RCC 7860 (cell line): ENCODE measurements at places on chromosomes 5 and 9.

GRCh38 chr9:94111446-94111845 is 27.2 kb downstream of the PTPDC1 start:
- no peak for DNase-seq

- DNase-seq, result peak; percentile 10
Measured at GRCh38 chr9:71758785-71759184, 9.5 kb downstream of the CEMIP2 start.

DNA sequence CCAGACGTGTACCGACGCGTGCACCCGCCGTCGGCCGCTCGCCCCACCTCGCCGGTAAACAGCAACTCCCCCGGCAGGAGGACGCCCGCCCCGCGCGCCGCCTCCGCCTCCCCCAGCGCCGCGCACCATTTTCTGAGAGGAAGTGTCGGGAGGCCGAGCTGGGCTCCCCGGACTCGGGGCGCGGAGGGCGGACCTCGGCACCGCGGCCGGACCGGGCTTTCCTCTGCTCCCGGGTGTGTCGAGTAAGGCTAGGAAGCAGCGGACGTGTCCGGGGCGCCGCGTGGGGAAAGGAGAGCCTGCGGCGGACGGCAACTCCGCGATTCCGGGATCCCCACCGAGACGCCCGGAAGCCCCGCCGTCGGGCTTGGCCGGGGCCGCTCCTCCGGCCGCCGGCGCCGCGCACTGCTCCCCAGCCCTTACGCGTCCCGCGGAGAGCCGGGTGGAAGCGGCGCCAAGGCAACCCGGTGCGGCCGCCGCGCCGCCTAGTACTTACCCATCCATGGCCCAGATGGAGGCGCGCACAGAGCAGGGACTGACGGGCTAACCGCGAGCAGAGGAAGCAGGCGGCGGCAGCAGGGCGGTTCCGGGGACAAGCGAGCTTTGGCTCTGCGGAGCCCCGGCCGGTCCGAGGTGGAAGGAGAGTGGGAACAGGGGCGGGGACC is at the start of gene PTBP3:
TSS of gene PTBP3 (minus strand) at position 643 of the 662 bp plus-strand sequence. CDS start 35,754 bp downstream, outside the sequence.
- peak; percentile 72 for DNase-seq

DNA sequence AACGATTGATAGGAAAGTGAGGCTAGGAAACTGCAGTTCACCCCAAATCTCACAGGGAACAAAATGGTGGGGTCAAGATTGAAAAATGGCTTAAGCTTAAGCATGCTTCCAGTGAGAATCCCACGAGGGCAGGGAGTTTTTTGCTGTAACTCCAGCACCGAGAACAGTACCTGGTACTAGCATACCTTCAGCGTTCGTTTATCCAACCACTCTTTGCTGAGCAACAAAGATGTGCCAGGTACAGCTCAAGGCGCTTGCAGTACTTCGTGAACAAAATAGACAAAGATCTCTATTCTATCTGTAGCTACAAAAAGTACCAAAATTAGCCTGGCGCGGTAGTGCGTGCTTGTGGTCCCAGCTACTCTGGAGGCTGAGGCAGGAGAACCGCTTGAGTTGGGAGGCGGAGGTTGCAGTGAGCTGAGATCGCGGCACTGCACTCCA is 778 bp upstream of the PPP6C start:
- DNase-seq, result no peak

DNA sequence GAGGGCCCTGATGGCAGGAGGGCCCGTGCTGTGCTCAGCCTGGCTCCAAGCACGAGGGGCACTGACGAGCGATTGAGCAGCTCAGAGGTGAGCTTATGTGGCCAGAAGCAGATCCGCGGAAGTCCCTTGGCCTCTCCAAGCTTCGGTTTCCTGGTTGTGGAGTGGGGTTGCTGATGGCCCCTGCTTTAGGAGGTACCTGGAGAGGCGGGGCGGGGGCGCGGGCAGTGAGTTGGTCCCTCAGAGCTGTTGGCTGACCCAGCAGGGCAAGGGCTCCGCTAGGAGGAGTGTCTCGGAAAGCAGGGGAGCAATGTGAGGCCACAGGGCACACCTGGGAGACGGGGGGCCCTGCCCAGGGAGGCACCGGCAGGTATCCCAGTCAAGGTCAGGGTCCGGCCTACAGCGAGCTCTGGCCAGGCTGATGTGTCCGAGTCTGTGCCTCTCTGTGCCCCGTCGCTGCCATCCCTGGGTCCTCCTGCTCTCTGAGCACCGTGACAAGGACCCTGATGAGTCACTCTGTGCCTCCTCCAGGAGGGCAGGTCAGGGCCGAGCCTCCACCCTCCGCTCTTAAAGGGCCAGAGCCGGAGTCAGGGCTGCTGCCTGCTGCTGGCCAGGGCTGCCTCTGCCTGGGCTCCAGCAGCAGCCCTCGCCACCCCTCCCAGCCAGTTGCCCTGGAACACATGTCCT is 14.8 kb downstream of the NCS1 start:
- DNase-seq, result peak; percentile 82
